NCI-H187 treated with DMSO at 0.1 percent for 48 hours (cell line): ENCODE measurements at places on chromosomes 16 and 17.

DNA sequence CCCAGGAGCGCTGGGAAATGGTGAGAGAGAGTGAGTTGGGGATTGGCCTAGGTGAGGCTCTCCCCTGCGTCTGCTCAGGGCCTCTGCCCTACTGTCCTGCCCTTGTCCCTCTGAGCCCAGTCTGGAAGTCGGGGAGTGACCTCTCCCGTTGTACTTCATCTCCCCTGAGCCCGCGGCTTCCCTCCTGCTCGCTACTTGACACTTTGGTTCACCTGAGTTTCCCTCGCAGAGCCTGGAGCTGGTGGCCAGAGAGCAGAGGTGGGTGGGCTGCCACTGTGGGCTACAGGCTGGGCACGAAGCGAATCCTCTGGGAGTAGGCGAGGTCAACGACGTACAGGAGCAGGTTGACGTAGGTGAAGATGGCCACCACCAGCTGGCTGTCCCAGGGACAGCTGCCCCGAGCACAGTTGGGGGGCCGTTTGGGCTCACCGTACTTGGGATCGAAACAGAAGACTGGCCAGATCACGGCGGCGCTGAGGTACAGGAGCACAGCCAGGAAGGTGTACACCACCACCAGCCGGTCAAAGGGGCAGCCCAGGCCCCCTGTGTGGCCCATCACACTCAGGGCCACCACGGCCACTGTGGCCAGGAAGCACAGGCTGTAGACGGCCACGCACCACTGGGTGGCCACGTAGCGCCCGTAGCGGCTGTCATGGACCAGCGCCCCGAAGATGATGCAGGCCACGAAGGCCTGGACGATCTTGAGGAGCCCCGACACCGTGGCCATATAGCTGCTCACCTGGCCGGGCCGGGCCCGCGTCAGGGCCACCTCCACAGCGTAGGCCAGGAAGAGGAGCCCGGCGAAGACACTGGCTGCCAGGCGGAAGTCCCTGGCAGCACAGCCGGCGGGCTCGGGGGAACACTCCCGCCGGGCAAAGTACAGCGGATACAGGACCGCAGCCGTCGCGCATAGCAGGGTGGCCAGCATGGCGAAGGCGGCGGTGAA, 3.7 kb upstream of the PYCR1 start:
- DNase-seq, result no peak

DNA sequence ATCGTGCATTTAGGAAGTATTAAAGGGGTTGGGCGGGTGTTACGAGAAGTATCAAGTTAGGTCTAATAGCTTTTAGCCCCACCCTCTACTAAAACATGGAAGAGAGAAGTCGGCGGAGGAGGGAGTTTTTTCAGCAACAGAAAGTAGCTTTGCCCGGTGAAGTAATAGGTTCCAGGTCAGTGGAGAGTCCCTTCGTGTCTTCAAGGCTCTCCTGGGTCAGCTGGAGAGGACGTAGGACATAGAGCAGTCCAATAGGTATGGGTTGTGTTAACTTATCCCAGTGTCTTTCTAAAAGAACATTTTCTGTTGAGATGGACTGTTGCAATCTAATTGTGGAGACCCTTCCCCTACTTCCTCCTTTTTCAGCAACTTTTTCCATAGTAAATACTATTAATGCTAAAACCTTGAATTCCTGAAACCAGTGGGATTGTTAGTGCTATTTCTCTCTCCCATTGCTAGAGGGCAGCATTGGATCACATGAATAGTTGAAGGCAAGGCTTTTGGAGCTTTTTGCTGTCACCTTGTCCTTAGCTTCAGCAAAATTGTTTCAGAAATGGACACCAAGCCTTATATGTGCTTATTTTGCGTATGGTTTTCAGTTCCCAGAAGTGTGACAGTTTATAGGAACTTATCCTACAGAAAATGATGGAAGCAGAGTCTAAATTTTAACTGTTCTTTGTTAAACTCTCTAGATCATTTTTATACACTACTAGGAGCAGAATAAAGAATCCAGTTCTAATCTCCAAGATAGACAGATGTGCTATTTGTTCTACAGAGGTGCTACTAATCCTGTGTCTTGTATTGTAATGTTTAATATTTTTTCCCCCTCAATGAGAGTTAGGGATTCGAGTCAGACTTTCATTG, 38.4 kb downstream of the UTP18 start:
- no peak for DNase-seq

DNA sequence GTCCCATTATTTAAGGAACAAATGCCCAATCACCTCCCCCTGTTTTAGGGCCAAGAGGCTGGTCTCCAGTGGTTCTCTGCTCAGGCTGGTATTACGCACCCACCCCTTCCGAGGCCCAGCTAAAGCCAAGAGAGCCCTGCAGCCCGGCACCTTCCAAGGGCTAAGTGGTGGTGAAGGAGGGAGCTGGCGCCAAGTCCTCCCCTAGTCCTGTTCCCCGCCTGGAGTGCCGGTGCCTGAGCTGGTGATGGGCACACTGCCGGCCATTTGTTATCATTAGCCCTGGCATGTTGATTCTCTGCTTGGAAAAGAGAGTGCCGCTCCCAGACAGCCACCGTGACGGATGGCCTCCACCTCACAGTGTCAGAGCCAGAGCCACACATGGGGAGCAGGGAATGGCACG, 31.9 kb downstream of the GRIN2C start:
- no peak for DNase-seq

- peak; percentile 63 for DNase-seq
Observed at GRCh38 chr17:49997773-49998703, 3.0 kb upstream of the DLX3 start.

- peak; percentile 23 for DNase-seq
Observed at GRCh38 chr17:74431568-74432423, at the start of gene GPRC5C. GPRC5C (plus strand) TSS chr17:74432088; CDS start chr17:74439777, 7,689 bp downstream.

DNA sequence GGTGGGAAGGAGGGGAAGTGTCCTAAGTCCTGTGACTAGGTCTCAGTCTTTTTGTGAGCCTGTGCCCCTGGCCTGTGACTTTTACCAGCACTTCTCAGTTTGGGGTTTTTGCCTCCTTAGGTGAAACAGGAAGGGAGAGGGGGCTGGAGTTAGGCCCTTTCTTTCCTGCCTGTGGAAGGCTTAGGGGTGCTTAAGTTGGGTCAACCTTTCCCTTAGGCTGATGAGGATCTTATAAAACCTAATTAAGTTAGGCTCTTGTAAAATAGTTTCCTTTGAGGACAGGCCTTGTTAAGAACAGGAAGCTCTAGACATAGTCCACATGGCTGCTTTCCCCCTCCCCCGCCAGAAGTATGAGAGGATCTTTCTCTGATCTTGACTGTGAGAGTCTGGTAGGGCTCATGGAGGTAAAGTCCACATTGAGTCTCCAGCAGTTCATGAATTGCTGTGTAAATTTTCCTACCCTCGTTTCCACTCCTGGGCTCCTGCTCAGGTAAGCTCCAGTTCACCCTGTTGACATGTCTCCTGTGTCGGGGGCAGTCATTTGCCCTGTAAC, 17.0 kb upstream of the DNASE1 start:
- DNase-seq, result no peak

GRCh38 chr17:81002013-81002384, 10.4 kb downstream of the CHMP6 start:
- DNase-seq, result no peak

- DNase-seq, result no peak
Observed at GRCh38 chr17:66643815-66644710, 190.9 kb upstream of the CACNG5 start.

GRCh38 chr16:11263737-11264136, 5.4 kb downstream of the TNP2 start:
- DNase-seq, result no peak

DNA sequence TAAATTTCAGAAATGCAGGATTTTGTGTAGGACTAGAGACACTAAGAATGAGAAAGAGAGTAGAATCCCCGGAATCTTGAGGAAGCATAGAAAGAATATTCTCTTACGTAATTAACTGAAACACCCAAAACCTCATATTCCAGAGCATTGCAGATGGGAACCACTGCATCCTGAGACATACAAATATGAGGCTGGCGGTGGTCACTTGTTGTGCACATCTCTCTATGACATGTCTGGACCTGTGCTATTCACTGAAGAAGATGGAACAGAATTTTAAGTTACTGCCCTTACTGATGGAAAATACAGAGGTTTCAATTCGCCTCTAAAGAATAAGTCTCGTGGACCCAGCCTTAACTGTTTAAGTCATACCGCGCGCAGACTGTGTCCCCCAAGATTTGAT, 806 bp downstream of the RAD51C start:
- no peak for DNase-seq

DNA sequence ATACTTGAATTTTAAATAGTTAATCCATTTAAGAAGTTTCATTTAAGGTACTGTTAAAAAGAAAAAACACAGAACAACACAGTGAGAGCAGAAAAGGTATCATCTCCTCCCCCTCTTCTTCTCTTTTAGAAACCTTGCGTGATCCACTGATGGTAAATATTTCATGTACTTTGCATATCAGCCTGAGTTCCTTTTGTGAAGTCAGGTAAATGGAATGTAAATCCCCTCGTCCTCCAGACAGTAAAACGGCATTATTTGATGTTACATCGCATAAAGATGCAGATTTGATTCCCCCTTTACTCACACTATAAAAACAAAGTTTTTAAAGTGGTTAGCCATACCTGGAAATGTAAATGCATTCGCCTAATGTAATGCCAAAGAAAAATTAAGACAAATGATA, 234.4 kb downstream of the WWOX start:
- no peak for DNase-seq

DNA sequence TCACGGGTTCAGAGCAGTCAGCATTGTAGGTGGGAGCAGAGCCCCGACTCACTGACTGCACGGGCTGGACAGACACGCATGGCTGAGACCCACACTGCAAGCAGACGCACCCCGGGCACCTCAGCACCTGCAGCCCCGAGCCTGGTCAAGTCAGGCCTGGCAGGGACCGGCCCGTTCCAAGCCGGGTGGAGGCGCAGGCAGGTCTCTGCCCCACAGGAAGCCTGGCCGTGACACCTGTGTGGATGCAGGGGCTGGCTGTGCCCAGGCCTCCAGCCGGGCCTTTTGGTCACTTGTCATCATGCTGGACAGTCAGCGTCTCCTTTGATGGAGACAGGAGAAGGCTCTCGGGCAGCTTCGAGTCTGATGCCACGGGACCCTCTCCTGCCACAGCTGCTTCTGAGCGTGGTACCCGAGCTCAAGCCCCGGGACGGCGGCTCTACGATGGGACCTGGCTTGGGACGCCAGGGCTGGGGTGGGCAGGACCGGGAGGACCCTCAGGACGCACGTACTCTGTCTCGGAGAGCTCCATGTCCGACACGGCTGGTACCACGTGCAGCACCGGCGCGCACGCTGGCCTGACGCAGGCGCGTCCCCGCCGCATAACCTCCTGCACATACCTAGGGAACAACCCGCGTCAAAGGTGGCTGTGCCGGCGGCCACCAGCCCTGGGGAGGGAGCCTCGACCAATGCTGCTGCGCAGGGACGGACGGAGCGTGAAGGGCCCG, 7.9 kb downstream of the PDIA2 start:
- DNase-seq, result no peak
